D721Med (cell line): ENCODE measurements at places on chromosomes 4 and X.

DNA sequence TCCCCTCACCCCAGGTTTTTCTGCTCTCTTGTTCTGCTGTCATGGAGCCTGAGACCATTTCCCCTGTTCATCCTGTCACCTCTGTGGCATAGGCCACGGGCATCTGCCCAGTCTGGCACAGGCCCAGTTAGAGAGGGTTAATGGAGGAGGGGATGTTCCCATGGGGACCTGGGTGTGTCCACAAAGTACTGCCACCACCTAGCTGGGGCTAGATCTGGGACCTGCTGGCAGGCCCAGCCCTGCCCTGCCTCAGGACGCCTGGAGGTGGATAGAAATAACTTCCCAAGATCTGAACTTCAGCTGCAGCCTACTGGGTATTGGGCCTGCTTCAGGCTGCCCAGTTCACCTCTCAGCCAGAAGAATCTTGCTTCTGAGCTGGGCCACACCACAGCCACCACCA lies 13.5 kb downstream of the EFNB1 start:
- DNase-seq: no peak

DNA sequence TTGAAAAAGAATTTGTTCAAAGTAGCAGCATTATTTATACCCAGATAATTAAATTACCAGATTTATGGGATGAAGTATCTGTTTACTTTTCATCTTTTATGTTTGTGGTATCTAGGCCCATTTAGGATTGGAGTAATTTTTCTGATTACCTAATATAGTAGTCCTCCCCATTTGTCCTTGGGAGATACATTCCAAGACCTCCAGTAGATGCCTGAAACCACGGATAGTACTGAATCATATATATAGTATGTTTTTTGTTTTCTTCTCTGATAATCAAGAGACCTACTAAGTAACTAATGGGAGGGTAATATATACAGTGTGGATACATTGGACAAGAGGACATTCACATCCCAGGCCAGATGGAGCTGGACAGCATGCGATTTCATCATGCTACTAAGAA lies 30.7 kb upstream of the PTPN13 start:
- no peak for DNase-seq

GRCh38 chr4:7237873-7238272 lies 45.5 kb downstream of the SORCS2 start:
- no peak for DNase-seq

DNA sequence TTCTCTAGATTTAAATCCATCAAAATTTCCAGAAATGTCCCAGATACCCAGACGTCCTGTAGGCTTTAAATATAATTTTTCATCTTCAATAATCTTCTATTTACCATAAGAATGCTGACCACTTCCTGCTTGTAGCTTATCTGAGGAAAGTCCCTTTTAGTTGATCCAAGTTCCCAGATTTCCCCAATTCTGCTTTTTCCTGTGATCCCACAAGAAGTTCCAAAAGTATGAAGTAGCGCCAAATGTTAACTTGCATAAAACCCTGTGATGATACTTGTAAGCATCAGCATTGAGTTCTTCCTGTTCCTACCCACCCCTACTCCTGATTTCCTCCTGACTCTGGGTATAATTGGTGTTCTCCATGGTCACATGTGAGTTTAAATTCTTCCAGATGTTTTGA lies 10.6 kb upstream of the TLR8 start:
- no peak for DNase-seq

- no peak for DNase-seq
Measured at GRCh38 chr4:179624768-179625181, 2182.5 kb upstream of the AGA start.

DNA sequence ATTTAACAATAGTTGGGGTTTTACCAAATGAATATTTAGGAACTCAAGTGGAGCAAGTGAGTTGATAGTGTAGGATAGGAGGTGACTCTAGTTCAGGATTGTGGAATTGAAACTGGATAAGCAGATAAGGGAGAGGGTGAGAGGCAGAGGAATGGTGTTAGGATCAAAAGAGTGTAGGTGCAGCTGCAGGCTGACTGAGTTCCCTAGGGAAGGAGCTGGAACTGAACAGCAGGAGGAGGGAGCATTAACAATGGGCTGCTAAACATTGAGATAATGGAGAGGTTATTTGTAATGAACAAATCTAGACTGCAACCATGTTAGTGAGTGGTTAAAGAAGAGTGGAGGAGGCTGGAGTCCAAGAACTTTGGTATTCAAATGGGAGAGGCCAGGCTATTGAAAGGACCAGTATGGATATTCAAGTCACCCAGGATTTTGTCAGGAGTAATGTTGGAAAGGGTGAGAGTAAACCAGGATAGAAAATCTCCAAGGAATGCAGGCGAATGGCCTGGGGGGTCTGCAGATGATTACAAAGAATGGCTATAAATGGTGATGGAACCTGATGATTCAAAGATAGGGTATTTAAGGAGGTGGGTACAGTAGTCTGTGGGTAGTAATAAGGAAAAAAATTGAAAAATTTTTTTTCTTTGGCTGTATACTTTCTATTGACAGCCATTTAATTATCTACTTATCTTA lies 497.1 kb upstream of the TENM3 start:
- no peak for DNase-seq

- DNase-seq: no peak
Measured at GRCh38 chr4:77385124-77385969, 220.3 kb upstream of the CXCL13 start.

DNA sequence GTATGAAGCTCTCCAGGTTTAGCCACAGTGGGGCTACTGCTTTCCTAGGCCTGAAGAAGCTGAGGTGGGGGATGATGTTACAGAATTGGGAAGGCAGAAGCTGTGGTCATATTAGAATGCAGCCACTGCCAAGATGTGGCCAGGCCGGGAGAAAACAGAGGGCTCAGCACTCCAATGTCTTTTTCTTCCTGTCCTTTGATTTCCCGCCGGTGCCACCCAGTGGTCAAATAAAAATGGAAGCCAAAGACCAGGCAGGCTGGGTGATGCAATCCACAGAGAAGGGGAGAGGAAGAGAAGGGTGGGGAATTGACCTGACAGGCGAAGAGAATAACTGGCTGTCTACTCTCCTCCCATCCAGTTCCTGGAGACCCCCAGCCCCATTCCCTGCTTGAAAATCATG lies 94.9 kb upstream of the SHISA3 start:
- no peak for DNase-seq

DNA sequence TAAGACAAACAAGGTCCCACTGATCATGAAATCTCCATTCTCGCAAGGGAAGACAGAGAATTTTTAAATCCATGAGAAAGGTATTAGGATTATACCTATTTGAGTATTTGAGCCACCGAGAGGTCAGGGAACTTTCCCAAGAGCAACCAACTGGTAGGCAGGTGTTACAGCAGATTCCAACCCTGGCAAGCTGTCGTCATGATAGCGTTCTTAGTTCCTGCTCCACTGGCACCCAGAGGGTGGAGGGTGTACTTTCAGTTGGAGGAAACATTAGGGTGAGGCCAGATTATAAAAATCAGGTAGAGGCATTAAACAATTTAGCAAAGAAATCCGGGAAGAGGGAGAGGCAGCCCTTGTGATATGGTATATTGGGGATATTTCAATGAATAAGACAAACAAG lies 23.3 kb downstream of the COQ2 start:
- no peak for DNase-seq

GRCh38 chr4:154073107-154073822 lies 284.4 kb upstream of the SFRP2 start:
- DNase-seq: no peak

GRCh38 chrX:121479406-121479805 lies 432.0 kb downstream of the GLUD2 start:
- DNase-seq: no peak

DNA sequence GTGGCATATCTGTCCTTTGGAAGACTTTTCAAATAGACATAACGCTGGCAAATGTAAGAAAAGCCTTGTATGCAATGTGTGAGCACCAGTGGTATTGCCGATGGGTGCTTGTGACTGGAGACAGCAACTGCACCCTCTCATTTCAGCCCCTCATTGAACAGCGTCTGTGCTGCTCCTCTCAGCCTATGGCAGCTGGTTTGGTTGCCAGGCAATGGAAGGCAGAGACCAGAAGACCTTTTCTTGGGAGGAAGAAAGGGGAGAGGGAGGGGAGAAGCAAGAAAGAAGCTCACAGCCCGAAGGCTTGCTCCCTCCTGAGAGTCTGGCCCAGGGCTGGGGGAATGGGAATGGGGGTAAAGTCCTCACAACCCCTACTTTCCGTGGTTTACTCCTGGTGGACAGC lies 20.2 kb downstream of the ZCCHC13 start:
- no peak for DNase-seq

- no peak for DNase-seq
Measured at GRCh38 chr4:145278341-145279121, 98.1 kb upstream of the OTUD4 start.

- no peak for DNase-seq
Measured at GRCh38 chrX:12843668-12844279, 23.1 kb upstream of the TLR7 start.

DNA sequence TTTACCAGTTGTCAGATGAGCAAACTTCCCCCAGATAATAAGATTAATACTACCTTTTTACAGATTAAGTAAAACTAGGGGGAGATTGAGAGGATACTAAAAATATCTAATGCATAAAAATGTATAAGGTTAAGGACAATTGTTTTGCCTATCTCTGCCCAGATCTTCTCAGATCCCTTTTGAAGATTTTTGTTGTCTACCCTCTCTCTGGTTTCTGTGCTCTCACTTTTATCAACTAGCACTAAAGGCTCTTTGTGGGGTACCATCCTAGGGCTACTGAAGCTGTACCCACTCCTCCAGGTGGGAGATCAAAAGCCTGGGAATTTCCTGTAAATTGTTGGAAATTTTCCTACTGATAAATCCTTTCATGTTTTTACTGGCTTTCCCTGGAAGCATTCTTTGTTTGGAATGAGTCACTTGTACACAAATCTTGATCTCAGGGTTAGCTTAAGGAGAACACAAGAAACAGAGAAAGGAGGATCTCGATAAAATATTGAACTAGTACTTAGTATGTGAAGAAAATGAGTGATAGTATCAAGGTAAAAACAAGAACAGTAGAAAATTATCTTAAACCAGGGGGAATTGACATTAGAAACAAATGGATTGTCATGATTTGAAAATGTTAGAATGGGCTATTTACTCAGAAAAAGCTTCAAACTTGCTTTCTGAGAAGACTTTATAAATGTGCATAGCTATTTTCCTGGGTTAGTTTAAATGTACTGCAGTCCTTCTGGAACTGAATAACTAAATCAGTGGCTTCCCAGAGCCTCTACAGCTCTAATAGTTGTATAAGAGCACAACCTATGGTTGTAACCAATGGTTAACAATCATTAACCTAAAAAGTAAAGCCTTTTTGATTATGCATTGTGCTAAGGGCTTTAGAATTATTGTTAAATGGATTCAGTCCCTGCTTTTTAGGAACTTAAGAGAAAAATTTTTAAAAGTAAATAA lies 679.9 kb upstream of the MAGEB2 start:
- DNase-seq: no peak

DNA sequence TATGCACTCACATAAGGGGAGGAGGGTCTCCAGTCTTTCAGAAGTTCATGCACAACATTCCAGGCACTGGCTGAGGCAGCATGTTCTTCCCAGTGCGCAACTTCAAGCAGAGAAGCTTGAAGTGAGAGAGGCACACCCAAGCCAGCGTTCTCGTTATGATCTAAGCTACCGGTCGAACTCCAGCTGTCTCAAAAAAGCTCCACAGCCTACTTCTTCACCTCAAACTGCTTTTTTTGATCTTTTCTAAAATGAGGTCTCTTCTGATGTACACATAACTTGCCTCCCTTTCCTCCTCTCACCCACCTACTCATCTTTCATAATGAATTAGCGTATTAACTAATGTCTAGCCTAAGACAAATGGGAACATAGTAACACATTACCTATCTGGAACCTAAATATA lies 25.3 kb downstream of the GPC4 start:
- no peak for DNase-seq

GRCh38 chr4:177116161-177116560 lies 193.5 kb upstream of the NEIL3 start:
- DNase-seq: no peak

- no peak for DNase-seq
Measured at GRCh38 chr4:171042989-171043524, 770.1 kb upstream of the GALNTL6 start.
